Stimulated activated naive CD8-positive, alpha-beta T cell treated with anti-CD3 and anti-CD28 coated beads, Interleukin-15, amount 100 ng/mL, for 72 hours (primary cell): ENCODE measurements at places on chromosomes 3 and 15.

GRCh38 chr15:93825682-93826081 is 405.7 kb upstream of the MCTP2 start:
- no peak for DNase-seq

- DNase-seq, result no peak
Measured at GRCh38 chr3:146035366-146035765, 125.6 kb downstream of the PLOD2 start.

GRCh38 chr3:178231645-178232044 is 304.6 kb upstream of the KCNMB2 start:
- no peak for DNase-seq

- no peak for DNase-seq
Measured at GRCh38 chr15:74807282-74807681, 5.4 kb upstream of the LMAN1L start.

- DNase-seq, result no peak
Measured at GRCh38 chr3:877001-877400, 215.8 kb upstream of the CNTN6 start.

DNA sequence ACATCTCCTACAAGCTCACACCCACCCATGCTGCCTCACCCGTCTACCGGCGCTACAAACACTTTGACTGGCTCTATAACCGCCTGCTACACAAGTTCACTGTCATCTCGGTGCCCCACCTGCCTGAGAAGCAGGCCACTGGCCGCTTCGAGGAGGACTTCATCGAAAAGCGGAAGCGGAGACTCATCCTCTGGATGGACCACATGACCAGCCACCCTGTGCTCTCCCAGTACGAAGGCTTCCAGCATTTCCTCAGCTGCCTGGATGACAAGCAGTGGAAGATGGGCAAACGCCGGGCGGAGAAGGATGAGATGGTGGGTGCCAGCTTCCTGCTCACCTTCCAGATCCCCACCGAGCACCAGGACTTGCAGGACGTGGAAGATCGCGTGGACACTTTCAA is 2.1 kb downstream of the SNX33 start:
- no peak for DNase-seq

GRCh38 chr3:105356988-105357387 is 9.7 kb upstream of the ALCAM start:
- no peak for DNase-seq

- DNase-seq, result no peak
Measured at GRCh38 chr15:96130734-96131133, 199.8 kb upstream of the NR2F2 start.
